Activated CD8-positive, alpha-beta T cell treated with anti-CD3 and anti-CD28 coated beads, Interleukin-2, amount 10 ng/mL, durations not matched to agents 7 days and 5 days (primary cell): ENCODE measurements at places on chromosomes 12 and 14. TPM values are rescaled to one million over a fixed set of nuclear protein-coding genes. Genes with fewer than 3 reads are reported as not detected.

GRCh38 chr12:1924996-1925683, 6.7 kb upstream of the CACNA2D4 start:
- H3K4me1 ChIP-seq = peaks cover 33% of the 10 kb centered on the region
- no peaks in the 10 kb centered on the region for H3K36me3 ChIP-seq
- peak; percentile 21 for DNase-seq
- H3K27ac ChIP-seq = peak overlapping the region; percentile 74
- no peak overlapping the region for H3K4me3 ChIP-seq
- peaks cover 10% of the 10 kb centered on the region for H3K27me3 ChIP-seq

GRCh38 chr12:130115646-130116045, 46.6 kb upstream of the FZD10 start:
- no peak overlapping the region for H3K27ac ChIP-seq
- H3K4me1 ChIP-seq = no peaks in the 10 kb centered on the region
- H3K36me3 ChIP-seq = no peaks in the 10 kb centered on the region
- H3K4me3 ChIP-seq = no peak overlapping the region

The SERPINA9 gene
- not detected for total RNA-seq

GRCh38 chr12:124411281-124411878, 116.5 kb downstream of the RFLNA start:
- H3K36me3 ChIP-seq = no peaks in the 10 kb centered on the region
- peaks cover 4% of the 10 kb centered on the region for H3K4me1 ChIP-seq
- H3K27ac ChIP-seq = peak overlapping the region; percentile 4
